ENCODE measurements at places on chromosomes 4 and X.

DNA sequence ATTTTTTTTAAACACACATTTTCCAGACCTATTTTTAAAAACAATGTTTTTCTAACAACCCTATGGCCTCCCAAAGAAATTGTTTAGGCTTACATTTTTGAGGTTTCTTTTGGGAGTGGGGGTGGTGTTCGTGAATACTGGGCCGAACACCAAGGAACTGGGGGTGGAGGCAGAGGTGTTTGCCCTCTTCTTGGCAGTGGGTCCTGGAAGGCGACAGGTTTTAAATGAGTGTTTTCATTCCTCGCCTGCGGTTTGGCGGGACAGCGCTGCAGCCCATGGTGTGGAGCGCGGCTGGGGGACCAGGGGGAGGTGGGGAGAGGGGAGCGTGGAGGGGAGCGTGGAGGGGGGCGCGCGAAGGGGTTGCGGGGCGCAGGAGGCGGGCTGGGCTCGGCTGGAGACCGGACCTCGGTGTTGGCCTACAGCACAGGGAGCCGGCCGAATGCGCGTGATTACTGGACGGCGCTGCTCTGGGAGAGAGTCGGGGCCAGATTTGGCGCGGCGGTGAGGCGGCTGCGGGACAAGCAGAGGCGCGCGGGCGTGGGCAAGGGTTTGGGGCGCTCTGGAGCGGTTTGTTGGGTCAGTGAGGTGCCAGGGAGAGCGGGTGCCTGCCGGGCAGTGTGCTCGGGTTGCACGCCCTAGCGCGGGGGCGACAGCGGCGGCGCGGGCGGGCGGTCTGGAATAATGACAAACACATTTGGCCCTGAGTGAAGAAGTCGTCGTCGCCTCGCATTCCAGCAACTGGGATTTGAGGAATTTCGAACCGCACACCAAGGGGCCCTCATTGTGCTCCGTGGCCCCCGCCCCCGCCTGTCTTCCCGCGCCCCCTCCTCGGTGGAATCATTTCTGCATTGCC lies 764 bp downstream of the PDGFRA start:
- DNase-seq, result peak; percentile 72

GRCh38 chr4:47525154-47525819 lies 40.2 kb downstream of the ATP10D start:
- DNase-seq, result no peak

GRCh38 chr4:133996431-133997121 lies 205.0 kb downstream of the PABPC4L start:
- no peak for DNase-seq

DNA sequence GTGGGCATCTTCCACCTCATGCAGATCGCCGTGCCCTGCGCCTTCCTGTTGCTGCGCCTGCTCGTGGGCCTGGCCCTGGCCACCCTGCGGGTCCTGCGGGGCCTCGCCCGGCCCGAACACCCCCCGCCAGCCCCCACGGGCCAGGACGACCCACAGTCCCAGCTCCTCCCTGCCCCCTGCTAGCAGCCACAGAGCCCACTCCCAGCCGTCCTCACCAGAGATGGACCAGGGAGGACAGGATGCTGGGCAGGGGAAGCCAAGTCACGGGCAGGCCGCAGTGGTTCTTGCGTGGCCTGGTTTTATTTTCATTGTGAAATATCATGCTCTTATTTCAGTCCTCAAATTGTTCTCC lies 15.1 kb downstream of the DGKQ start:
- DNase-seq, result peak; percentile 39

DNA sequence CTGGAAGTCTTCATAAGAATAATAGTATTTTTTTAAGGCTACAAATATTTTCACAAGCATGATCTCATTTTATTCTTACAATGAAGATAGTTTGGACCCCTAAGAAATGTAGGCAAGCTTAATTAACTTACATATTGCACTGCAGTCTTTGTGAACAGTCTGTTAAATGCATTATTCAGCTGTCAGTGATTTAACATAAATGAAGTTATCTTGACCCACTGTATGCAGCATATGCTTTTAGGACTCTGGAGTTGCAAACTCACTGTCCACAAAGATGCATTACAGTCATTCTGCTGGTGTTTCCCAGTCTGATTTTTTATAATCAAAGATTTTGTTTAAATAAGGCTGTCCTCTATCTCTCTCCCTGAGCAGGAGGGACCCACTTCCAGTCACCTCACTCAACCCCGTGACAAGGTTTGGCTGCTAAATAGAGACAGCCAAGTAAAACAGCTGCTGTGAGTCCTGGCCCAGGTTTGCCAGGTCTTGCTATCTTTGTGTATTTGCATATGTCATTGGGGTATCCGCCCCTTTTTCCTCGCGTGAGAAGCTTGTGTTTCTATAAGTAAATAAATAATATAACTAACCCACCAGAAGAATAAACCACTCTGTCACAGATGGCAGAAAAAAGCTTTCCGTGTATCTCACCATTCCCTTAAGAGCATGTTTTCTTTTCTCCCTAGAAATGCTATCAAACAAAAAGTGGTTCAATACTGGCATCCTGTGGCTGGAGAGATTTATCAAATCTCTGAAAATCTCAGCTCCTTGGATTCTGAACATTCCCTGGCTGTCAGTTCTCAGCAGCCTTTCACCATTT lies 67.0 kb downstream of the SLC7A11 start:
- no peak for DNase-seq

GRCh38 chr4:180217070-180217469 lies 2026.1 kb upstream of the TENM3 start:
- no peak for DNase-seq
